ENCODE measurements at places on chromosomes 2 and 18.

GRCh38 chr18:37987901-37988300 is 422.3 kb upstream of the CELF4 start:
- no peak for DNase-seq

- DNase-seq: no peak
Measured at GRCh38 chr2:173059971-173060461, 15.6 kb upstream of the MAP3K20 start.

GRCh38 chr2:46778511-46778910 is 137.1 kb downstream of the MCFD2 start:
- DNase-seq: no peak

GRCh38 chr2:217060516-217060915 is 200.7 kb upstream of the TNP1 start:
- no peak for DNase-seq

DNA sequence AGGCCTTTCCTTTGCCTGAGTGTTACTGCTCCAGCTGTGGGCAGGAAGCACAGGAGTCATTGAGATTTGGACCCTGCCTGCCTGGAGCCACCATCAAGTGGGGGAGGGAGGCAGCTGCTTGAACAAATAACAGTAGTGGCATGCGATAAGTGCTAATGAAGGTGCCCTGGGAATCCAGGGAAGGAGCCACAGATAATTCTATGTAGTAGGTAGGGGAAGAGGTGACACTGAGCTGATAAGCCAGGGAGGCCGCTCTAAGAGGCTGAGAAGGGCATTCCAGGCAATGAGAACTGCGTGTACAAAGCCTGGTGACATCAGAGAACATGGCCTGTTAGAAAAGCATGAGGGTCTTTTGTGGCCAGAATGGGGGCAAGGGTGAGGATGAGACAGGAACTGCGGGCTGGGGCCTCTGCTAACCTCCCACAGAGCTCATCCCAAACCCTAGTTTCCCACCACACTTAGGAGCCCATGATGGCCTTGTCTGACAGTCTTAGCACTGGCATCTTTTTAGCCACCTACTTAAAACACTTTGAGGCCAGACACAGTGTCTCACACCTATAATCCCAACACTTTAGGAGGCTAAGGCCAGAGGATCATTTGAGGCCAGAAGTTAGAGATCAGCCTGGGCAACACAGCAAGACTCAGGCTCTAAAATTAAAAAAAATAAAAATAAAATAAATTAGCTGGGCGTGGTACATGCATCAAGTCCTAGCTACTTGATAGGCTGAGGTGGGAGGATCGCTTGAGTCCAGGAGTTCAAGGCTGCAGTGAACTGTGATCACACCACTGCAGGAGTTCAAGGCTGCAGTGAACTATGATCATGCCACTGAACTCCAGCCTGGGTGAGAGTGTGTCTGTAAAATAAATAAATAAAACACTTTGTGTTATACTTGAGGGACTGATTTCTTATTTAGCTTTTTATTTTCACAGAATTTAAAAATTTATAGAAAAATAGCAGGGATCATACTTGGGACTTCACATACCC is 58.9 kb downstream of the TET3 start:
- DNase-seq: no peak

DNA sequence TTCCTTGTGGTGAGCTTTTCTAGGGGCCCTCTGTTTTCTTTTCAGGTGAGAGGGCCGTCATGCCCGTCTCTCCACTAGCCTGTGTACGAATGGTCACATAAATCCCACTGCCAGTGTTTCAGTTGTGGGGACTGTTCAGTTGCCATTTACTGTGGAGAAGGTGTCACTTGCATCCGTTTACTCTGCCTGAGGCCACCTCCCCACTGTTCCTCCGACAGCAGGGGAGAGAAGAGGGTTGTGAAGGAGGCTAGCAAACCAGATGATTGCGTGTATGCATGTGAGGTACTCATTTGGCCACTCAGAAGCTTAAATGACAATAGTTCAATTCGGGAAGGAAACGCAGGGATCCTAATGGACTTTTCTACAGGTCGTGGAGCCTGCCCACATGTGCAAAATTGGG is 3.3 kb downstream of the MTCL1 start:
- DNase-seq: no peak

DNA sequence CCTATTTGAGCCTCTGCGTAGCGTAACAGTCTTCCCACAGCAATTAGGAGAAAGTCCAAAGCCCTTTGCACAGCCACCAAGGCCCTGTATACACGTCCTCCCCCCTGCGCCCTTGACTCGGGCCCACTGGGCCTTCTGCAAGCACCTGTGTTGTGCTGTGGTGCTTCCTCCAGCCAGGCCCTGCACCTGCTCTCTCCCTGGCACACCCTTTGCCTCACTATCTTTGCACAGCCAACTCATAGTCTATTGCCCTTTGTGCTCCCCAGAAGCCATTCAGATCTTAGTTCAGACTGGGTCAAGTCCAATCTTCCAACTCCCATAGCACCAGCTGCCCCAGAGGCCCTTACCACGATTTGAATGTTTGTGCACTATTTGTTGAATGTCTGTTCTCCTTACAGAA is 271.6 kb upstream of the MGAT5 start:
- no peak for DNase-seq

DNA sequence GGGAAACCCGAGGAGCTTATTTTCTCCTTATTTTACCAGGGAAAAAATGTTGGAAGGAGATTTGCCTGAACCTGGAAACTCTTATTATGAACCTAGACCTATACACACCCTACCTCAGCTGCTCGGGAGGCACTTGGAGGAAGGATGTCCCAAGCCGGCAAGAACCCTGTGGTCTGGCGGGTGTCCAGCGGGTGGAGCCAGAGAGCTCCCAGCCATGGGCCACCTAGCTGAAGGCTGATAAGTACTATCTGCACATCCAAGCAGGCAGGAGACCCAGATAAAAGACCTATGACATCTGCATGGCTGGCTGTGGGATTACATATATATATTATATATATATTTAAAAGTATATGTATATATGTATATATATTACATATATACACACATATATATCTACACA is 1.1 kb upstream of the SLC14A1 start:
- peak; percentile 53 for DNase-seq

DNA sequence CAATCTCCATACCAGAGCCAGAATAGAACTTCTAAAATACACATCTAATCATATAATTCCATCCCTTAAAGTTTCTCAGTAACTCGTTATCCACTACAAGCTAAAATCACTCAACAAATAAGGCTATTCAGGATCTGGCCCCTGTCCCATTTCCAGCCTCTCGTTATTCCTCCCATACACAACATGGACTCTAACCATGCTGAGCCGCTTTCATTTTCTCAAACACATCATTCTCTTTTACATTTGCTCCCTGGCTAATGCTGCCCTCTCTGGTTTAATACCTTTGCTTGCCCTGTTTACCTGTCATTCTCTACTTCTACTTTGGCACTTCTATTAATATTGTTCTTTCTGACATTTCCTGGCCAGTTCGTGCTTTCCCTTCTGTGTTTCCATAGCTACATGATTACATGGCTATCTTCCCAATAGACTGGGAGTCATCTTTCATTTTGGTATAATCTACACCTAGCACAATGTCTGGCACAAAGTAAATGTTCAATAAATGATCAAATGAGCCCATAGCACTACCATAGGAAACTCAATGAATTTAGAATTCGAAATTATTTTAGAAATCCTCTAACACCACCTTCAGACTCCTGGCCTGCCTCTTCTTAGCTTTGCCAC is 163.6 kb upstream of the VRK2 start:
- no peak for DNase-seq

DNA sequence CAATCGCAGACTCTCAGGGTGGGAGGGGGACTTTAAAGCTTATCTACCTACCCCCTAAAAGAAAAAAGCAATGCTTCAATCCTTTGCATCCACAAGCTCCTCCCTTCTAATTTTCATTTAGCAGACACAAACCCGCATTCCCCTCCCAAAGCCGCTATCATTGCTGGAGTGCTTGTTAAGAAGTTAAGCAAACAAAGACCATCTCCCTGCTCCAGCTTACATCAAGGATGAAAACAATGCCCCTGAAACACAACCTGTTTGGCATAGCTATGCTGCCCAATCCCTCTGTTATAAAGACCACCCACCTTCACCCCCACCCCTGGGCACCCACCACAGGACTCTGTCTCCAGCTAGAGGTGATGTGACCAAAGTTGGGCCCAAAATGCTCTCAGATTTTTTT is 33.0 kb downstream of the REEP1 start:
- DNase-seq: no peak

- DNase-seq: no peak
Measured at GRCh38 chr2:185700883-185701282, 37.7 kb upstream of the FSIP2 start.

DNA sequence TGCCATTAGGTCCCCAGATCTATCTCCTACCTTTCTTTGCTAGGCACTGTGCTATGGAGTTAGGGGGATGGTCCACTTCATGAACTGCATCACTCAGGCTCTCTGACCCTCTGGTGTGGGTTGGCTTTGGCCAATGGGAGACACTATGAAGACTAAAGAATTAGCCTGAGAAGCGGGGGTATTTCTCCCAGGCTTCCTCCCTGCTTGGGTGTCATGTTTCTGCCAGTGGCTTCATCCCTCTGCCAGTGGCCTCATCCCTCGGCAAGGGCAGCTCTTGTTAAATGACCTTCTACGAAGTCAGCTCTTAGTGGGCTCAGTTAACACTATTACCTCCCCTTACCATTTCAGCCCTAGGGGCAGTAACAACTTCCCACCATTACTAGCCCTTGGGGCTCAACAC is 41.9 kb upstream of the EPB41L3 start:
- no peak for DNase-seq

DNA sequence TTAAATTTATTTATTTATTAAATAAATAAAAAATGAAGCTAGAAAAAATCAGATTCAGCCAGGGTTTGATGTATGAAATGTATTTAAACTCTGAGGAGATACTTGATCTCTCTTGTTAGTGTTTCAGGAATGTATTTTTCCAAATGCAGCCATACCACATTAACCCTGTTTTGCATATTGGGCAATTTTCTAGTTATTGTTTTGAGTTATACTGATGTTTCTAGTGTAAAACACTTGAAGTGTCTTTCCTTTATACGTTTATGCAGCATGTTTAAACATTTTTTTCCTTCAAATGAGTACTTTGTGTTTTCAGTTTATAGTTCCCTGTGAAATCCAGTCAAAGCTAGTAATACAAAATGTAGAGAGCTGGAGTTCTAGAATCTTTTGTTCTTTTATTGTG is 69.9 kb downstream of the WDR7 start:
- DNase-seq: no peak

DNA sequence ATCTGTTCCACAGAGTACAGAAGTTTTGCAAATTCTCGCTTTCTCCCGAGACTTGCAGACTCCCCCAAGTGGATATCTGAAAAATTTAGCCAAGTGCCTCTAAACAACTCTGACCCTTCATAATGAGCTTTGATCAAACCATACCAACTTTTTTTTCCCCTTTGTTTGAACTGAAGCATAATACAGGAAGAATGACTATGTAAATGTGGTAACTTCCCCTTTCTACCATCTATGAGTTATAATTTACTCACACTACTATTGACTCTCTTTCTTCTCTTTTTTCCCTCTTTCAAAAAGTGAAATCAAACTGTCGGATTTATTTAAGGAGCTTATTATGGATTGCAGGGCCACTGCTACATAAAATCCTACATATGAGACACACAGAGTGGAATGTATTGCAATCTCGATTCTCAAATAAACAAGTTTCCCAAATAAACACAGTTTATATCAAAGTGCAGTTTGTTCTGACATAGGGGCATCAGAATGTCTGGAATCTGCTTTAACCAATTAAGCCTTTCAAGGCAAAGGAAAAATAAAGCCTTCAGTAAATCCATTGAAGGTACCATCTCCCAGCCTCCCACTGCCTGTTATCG is 1.4 kb upstream of the ZNF804A start:
- DNase-seq: no peak

DNA sequence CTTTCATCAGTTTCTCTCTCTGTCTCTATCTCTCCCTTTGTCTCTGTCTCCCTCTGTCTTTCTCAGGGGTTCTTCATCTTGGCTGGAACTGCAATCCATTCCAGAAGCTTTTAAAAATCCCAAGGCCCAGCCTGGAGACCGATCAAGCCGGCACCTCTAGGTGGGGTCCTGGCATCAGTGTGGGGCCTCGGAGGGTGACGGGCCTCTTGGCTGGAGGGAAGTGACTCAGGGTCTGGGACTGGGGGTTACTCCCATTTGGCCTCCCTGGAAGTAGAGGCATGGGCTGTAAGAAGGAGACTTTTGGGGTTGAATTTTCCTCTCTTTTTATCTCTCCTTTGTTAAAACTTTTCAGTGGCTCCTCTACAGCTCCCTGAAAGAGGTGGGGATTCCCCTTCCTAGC is 52.8 kb upstream of the OTOF start:
- no peak for DNase-seq

GRCh38 chr2:489838-490237 is 187.4 kb downstream of the TMEM18 start:
- DNase-seq: no peak

GRCh38 chr2:235083822-235084221 is 132.0 kb downstream of the SH3BP4 start:
- no peak for DNase-seq

GRCh38 chr18:48874233-48874632 is 76.5 kb downstream of the SMAD7 start:
- no peak for DNase-seq

- DNase-seq: peak; percentile 79
Measured at GRCh38 chr2:170425281-170425751, 247.4 kb downstream of the MYO3B start.

- DNase-seq: no peak
Measured at GRCh38 chr18:506264-506663, 5.8 kb upstream of the COLEC12 start.

GRCh38 chr2:185821467-185821866 is 82.9 kb downstream of the FSIP2 start:
- no peak for DNase-seq

DNA sequence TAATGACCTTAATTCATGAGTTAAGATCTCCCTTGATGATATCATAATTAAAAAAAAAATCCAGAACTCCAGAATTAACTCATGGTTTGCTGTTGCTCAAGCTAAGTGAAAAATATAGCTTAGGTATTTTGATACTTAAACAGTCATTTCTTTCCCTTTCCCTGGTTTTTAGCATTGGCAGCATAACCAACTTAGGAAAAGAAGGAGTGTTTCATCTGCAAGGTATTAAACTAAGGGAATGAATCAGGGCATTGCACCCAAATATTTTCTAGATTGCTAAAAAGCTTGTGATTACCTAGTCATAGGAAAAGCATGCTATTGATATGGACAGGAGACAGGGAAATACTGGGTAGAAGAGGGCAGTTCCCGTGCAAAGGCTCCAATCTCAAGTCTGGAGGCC is 207.2 kb downstream of the LRP1B start:
- no peak for DNase-seq
